ENCODE measurements at places on chromosomes 7 and 10.

DNA sequence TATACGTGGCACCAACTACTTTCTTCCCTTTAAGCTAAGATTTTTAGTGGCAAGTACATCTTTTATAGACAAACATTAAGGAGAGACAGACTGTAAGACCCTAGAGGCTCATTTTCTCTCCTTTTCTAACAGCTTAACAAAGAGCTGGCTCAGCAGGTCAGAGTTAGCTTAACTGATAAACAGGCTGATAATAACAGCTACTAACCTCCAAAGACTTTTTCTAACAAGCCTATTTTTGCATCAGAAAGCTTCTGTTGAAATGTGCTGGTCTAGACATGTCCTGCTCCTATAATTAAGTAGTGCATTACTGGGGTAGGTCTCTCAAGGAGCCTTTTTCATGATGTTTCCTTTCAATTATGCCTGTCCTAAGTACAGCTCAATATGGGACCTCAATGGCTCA is 238.2 kb upstream of the FAM3C start:
- DNase-seq, result no peak

- DNase-seq, result no peak
Observed at GRCh38 chr7:116784647-116785046, 77.7 kb upstream of the CAPZA2 start.

DNA sequence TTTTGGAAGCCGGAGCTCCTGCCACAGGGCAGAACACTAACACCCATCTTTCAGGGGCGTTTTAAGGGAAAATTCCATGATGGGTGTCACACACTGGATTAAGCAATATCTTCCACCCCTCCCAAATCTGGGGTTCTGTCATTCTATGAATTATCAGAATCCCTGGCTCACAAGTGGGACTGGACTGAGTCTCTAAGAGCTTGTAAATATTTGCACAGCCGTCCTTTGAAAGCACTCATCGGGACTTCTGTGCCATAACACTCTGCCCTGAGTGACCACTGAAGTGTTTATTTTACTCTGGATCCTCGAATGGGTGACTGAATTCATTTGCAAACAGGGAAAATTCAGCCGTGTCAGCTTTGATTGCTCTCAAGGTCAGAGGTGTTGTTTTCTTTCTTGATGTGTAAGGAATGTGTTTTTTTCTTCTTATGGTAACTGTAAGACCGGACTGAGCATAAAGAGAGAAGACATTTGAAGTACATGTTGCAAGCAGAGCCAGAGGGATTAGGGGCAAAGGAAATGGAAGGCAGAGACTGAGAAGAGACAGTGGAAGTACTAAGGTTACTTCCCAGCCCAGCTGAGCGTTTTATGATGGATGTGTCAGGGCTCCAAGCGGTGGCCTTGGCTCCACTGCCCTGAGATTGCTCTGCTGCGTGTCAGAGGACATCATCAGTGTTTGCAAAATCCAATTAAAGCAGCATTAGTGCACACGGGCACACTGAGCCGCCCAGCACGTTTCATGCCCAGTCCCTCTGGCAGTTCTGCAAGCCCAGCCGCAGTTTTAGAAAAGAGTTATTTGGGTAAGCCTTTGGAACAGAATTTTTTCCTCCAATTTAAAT is 17.7 kb upstream of the GTPBP4 start:
- DNase-seq, result no peak

DNA sequence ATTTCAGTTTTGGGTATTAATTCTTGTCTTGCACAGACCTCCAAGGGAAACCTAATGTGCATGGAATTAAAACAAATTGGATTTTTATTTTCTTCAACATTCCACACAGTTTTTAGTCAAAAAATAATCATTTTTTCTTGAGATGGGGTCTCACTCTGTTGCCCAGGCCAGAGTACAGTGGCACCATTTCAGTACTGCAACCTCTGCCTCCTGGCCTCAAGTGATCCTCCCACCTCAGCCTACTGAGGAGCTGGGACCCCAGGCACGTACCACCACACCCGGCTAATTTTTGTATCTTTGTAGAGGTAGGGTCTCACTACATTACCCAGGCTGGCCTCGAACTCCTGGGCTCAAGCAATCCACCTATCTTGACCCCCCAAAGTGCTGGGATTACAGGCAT is 4.9 kb downstream of the BAIAP2L1 start:
- DNase-seq, result no peak

GRCh38 chr10:17009212-17009700 is 120.4 kb downstream of the CUBN start:
- DNase-seq, result no peak

DNA sequence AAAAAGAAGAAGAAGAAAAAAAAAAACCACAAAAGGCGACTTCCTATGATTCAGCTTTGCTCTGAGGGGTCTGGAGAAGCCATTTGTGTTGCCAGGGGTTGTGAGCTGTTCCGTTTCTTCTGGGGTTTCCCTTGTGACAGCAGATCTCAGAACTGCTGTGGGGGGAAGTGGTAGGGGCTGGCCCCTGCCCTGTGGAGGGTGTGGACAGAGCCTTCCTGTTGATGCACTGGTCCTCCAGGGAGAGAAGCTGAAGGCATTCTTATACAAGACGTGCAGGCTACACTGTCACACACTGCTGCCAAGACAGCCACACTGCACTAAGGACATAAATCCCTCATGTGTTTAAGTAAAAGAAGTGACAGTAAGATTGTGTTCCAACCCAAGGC is 17.3 kb upstream of the CSGALNACT2 start:
- peak; percentile 30 for DNase-seq

GRCh38 chr10:103463499-103463898 is 4.8 kb upstream of the CALHM1 start:
- DNase-seq, result no peak

- DNase-seq, result no peak
Observed at GRCh38 chr7:159128767-159129166, 15.9 kb downstream of the VIPR2 start.

DNA sequence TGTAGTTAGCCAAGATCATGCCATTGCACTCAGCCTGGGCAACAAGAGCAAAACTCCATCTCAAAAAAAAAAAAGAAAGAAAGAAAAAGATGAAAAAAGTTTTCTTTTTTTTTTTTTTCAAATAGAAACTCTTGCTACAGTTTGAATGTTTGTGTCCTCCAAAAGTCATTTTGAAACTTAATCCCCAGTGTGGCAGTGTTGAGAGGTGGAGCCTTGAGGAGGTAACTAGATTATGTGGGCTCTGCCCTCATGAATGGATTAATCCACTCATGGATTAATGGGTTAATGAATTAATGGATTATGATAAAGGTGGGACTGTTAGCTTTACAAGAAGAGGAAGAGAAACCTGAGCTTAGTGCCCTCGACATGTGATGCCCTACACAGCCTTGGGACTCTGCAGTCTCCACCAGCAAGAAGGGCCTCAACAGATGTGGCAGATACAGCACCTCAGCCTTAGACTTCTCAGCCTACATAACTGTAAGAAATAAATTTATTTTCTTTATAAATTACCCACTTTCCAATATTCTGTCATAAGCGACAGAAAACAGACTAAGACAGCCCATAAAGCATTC is 25.1 kb downstream of the CPEB3 start:
- DNase-seq, result no peak

DNA sequence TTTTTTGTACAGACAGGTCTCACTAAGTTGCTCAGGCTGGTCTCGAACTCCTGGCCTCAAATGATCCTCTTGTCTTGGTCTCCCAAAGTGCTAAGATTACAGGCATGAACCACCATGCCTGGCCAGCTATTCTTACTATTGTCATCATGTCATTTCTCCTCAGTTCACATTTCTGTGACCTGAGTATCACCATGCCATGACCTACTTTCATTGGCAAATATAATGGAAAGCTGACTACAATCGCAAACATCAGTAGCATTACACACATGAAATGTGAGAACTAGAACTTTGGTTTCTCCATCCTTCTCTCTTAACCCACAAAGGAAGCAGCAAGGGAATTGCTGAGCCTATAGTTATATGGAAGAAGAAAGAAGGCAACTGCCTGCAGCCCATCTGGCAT is 26.0 kb upstream of the WIPF3 start:
- DNase-seq, result no peak

GRCh38 chr7:131607291-131608115 is 51.1 kb upstream of the PODXL start:
- DNase-seq, result no peak

GRCh38 chr10:76882796-76883195 is 754.8 kb downstream of the KCNMA1 start:
- DNase-seq, result no peak

DNA sequence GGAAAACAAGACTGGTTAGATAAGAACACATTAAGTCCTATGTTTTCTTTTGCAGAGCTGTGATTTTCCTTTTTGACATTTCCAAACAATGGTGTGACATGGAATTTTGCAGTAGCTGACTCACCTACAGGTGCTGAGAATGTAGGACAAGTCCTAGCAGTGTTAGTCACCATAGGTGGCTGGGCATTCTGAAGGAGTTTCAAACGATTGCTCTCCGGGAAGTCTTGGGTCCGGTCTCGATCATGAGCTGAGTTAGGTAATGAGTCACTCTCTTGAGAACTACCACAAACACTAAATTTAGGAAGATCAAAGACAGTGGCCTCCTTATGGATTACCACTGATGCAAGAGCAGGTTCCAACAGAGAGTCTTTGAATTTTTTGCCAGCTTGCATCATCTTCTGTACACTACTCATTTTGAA is 3.6 kb downstream of the FIGNL1 start:
- no peak for DNase-seq

GRCh38 chr10:118020365-118020764 is 26.4 kb downstream of the RAB11FIP2 start:
- no peak for DNase-seq

GRCh38 chr7:1054861-1055450 is 10.6 kb downstream of the GPR146 start:
- no peak for DNase-seq

DNA sequence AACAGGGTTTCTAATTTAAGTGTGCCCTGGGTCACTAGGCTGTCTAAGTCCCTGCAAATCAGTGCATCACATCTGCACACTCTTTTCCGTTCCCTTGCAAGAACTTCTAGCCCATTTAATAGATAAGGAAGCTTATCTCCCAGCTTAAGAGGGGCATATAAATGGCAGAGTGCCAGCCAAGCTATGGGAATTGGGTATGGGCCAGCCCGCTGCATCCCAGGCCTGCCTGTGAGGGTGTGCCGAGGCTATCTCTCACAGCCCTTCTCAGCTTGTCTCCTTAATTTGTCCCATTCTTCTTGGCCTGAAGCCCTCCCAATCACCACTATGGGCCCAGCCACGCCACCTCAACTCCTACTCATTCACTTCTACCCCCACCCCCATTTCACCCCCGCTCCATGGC is 14.7 kb downstream of the AQP1 start:
- DNase-seq, result no peak

DNA sequence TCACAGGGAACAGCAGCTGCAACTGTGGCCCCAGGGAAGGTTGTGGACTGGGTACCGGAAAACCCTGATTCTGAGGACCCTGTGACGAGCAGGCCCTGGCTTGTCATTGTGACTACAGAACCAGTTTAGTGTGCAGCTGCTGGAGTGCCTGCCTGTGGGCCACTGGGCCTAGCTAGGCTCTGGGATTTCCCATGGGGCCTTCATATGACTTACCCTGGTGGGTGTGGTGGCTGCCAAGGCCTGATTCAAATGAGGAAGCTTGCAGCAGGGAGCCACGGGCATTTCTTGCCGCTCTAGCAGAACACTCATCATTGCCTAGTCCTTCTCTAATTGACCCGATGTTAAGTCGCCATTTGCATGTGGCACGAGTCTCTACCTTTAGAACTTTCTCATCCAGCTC is 14.7 kb upstream of the CAMK2G start:
- DNase-seq, result no peak

GRCh38 chr10:75825661-75826060 is 394.2 kb downstream of the LRMDA start:
- no peak for DNase-seq

DNA sequence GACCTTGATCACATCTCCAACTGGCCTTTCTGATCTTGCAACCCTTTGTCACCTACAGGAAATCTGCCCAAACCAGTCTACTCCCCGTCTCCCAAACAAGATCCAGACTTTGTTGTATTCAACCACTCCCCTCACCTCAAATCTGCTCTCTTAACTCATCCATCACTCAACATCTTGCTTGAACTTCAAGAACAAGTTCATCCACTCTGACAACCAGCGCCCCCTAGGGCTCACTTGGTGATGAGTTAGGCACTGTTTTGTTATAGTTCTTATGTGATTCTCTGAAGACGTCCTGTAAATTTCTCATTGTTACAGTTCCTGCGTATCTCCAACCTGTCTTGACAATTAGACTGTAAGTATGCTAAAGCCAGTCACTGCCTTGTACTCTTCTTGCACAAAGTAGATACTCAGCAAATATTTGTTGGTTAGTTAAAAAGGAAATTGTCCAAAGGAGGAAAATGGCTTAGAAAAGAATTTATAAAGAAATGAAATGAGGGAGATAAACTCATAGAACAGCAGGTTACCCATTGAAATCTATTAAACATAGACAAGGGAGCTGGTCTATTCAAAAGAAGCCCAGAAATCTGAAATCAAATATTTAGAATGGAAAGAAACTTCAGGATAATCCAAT is 5.3 kb downstream of the FRMD4A start:
- DNase-seq, result no peak

DNA sequence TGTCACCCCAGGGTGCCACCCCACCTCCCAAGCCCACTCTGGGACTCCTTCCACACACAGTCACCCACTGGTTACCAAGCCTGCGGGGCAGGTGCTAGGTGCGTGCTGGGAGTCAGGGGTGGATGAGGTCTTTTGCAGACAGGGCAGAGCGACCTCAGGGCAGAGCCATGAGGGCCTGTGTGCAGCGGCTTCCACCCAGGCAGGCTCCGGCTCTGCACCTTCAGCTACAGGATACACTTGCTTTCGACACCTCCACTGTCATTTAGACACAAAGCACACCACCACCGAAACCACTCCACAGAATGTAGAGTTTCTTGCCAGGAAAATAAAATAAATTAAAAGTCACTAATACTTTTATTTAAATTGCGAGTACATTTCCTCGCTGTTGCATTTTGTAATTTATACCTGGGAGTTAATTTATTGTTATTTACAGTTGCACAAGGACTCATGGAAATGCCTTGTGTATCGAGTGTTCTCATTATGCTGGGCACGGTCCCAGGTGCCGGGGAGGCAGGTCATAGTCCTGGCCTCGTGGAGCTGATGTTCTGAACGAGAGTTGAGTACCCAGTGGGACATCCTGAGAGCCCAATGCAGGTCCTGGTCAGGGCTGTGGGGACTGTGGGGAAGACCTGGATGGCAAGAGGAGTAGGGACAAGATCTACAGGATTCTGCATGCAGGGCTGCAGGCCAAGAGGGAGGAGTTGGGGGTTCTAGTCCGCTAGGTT is 127.8 kb downstream of the CUX1 start:
- DNase-seq, result no peak

DNA sequence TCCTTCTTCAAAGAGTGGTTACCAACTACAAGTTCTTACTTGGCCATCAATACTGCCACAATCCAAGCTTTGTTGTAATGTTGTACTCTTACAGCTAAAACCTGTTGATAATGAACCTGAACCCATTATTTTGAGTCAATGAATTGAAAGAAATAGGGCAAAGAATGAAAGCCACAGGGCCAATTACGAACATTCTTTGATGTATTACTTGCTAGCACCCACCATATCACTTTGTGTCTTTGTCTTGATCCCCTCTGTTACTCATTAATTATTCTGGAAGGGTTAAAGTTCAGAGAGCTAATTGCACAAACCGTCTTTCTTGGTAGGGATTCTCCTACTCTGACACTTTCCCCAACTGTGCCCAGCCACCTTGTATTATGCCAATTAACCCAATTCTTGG is 53.2 kb upstream of the TFEC start:
- DNase-seq, result no peak

- DNase-seq, result no peak
Observed at GRCh38 chr10:88745633-88746032, 14.2 kb upstream of the LIPN start.

GRCh38 chr10:20970044-20970443 is 72.9 kb upstream of the NEBL start:
- no peak for DNase-seq

Measured in stimulated activated CD8-positive, alpha-beta memory T cell treated with anti-CD3 and anti-CD28 coated beads, Interleukin-7, amount 100 ng/mL, for 1 hour (primary cell).